ENCODE measurements at places on chromosomes 12 and 14.

GRCh38 chr12:96986883-96987523 is 79.9 kb downstream of the NEDD1 start:
- no peak for DNase-seq

GRCh38 chr14:32697114-32697513 is 241.6 kb upstream of the NPAS3 start:
- DNase-seq, result no peak

DNA sequence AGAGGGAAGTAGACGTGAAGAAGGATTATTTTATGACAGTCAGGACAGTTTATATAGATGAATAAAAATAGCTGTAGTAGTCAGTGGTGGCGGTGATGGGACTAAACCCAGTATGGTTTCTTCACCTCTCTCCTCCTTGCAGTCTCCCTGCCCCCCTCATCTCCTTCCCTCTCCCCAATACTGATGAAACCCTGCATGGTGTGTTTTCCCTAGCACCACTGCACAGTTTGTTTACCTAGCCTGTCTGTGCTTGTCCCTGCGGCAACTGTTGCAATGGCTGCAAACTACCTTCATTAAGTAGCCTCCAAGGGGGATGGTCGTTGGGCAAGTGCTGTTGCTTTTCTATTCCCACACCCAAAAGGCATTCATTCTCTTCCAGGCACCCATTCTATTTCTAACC is 14.7 kb downstream of the PCBP2 start:
- no peak for DNase-seq

- DNase-seq, result no peak
Observed at GRCh38 chr12:114700392-114701103, 16.6 kb upstream of the TBX3 start.

DNA sequence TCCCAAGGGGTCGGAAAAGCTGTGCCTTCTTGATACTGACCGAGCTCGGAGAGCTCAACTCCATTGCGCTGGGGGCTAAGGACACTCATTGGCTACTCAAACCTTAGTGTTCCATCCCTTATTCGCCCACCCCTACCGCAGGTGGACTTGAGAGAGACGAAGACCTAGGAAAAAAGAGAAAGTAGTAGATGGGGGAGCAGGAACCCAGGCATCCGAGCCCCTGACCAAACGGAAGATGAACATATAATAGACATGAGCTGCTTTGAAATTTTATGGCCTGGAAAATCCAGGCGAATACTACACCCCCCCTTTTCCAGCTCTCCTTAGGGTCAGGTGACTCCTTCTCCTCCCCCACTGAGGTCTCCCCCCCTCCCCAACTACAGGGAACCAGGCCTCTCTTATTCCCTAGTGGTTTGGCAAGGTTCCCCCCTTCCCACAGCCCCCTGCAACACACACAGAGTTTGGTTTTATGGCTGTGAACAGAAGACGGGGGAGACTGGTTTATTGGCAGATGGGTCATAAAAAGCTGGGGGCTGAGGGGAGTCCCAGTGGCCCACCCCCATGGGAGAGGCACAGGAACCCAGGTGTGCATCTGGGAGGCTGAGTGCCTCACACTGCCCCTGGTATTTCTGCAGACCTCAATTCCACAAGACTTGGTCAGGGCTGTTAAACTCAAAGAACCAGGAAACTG is 1.6 kb downstream of the GDF11 start:
- no peak for DNase-seq

DNA sequence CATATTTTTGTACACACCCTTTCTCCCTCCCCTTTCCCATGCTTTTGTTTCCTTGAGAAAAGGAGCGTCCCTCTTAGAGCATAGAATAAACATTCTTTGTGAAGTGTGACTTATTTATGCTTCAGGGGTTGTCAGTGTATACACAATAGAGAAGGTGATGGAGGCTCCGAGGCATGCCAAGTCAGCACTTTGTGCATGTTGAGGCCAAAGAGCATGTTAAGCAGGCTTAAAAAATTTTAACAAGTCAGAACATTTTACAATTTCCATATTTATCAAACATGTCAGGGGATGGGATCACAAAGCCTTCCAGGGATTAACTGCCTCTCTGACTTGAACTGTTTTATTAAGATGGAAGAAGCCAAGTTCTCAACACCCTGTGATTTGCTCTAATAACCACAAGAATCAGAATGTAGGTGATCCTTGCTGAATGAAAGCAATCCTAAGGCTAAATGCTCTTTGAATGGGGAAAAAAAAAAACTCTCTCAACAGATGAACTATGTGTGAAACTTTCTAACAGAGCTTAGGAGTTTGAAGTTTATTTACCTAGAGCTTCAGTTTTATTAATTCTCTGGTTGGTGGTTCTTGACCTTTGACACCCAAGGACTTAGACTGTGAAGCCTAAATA is 223.1 kb downstream of the RAD51B start:
- no peak for DNase-seq
